SW 1271 (cell line): ENCODE measurements at places on chromosomes 1 and 21.
A peak's percentile ranks its signal among the peaks of the same experiment; 100 is the strongest.

GRCh38 chr1:35222322-35223083, 29.6 kb upstream of the SFPQ start:
- DNase-seq, result no peak

- no peak for DNase-seq
These were observed 61.1 kb downstream of the FYB2 start for GRCh38 chr1:56758135-56758534.

DNA sequence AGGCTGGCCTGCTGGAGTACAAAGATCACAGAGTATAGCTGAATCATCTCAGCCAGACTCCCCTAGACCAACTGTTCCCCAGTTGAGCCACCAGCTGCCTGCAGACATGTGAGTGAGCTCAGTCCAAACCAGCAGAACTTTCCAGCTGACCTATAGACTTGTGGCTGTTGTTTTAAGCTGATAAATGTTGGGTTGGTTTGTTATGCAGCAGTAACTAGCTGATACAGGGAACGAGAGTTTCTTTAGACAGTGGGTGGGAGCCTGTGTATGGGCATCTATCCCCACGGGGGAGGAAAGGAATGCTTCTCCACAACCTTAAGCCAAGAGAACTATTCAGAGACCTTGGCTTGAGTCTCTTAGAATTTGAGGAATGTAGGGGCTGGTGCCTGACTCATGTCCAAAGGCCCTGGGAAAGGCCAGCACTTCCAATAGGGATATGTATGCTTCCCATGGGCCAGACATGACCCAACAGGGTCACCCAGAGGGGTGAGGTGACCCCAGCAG, 30.1 kb downstream of the SLC1A7 start:
- no peak for DNase-seq

DNA sequence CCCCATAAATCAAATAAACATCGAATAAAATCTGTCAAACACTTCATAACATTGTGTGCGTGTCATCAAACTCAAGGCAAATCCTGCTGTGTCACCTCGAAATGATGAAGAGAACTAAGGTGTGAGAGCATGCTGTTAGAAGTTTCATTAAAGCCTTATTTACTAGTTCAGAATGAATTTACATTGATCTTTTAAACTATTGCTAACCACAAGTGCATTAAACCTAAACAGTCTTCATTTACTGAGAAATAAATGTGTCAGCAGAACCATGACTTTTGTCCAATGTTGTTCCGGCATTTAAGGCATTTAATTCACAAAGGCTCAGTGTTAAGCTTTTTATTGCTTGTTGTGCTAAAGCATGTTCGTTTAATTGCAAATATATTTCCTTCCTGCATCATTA, 474.4 kb downstream of the SETD4 start:
- no peak for DNase-seq

GRCh38 chr1:209618756-209619420, 33.3 kb downstream of the LAMB3 start:
- DNase-seq, result no peak

GRCh38 chr1:40784771-40785151, 1.2 kb downstream of the KCNQ4 start:
- DNase-seq, result no peak

- no peak for DNase-seq
These were observed 126.6 kb downstream of the KCNT2 start for GRCh38 chr1:196481616-196482015.

DNA sequence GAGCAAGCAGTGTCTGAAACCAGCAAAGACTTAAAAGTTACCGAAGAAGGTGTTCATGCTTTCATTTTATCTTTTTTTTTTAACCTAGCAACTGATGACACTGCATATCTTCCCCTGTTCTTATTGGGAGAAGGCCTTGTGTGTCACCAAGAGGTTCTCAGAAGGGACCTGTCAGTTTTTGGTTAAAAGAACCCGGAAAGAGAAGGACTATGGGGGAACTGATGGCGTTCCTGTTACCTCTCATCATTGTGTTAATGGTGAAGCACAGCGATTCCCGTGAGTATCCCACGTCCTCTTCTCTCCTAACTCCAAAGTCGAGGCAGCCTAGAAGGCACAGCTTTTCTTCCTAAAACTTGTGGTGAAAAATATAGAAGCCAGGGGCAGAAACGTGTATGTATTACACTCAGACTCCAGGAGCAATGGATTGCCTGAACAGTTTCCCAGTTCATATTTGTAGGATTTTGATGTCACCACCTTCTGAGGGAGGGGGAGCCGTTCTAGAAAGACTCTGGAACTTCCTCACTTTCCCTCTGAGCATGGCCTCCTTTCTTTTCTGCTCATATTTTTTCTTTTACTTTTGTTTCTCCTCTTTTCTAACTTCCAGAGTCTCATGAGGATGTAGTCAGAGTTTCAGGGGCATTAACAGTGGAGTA, at the start of gene MR1:
Gene MR1 (plus strand): TSS at position 185 of the 653 bp plus-strand sequence. CDS start 25 bp downstream, at position 210.
- DNase-seq, result peak; percentile 77

- no peak for DNase-seq
These were observed 103.8 kb upstream of the PDE4B start for GRCh38 chr1:65688848-65689247.

DNA sequence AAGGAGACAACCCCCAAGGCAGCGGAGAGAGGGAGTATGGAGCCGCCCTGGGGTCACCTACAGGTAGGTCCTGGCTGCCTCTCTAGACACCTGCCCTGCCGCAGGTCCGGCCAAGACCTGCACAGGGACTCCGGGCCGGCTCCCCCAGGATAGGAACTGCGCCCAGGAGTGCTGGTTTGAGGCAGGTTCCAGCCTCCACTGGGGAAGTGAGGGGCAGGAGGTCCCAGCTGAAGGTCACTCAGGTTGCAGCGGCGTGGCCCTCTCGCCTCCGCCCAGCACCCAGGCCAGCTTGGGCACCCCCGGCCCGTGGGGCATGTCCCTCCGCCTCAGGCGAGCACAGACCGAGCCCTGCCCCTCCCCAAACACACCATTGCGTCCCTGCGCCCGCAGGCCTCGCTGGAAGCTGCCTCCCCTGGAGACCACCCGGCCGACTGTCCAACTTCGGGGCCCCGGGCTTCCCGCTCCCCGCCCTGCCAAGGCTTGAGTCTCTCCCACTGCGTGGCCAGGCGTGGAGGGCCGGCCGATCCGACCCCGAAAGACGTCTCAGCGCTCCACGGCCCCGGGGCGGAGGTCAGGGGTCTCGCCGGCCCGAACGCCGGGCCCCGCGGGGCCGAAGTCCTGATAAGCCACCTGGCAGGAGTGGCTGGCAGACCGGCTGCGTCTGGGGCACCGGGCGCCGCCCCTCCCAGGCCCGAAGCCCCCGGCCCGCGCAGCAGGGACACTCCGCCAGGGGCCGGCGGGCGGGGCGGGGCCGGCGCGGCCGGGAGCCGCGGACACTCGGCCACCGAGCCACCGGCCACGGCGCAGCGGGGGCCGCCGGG, 1.4 kb upstream of the SKI start:
- DNase-seq, result no peak

- DNase-seq, result no peak
These were observed 55.7 kb downstream of the PSMG1 start for GRCh38 chr21:39127506-39127905.
